ENCODE measurements at places on chromosomes 1 and 21.
A peak's percentile ranks its signal among the peaks of the same experiment; 100 is the strongest.

DNA sequence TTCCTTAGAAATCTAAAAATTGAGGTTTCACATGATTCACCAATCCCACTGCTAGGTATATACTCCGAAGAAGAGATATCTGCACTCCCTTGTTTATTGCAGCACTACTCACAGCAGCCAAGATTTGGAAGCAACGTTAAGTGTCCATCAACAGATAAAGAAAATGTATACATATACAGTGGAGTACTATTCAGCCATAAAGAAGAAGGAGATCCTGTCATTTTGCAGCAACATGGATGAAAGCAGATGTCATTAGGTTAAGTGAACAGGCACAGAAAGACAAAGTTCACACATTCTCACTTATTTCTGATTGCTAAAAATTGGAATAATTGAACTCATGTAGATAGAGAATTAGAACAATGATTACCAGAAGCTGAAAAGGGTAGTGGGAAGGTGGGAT is 56.4 kb downstream of the RABGAP1L start:
- no peak for DNase-seq

DNA sequence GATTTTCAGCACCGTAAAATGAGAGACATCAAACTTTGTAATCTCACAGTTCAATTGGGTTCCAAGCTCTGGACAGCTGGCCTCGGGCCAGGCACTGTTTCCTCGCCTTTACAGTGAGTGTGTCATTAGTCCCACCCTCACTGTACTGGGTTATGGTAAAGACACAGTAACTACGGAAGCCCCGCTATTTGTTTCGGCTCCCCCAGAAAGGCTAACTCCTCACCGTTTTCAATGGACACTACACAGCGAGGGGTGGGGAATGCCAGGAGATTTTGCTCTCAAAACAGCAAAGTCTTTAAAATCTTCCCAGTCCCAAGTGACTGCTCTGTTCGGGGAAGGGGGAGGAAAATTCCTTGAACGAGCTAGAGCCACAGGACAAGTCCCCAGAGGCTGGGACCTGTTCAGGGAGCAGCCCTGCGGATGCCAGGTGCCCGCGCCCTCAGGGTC is 757 bp upstream of the SPSB1 start:
- peak; percentile 79 for DNase-seq

GRCh38 chr21:21196087-21196486 is 197.9 kb downstream of the NCAM2 start:
- DNase-seq, result no peak

- DNase-seq, result peak; percentile 8
Observed at GRCh38 chr1:114345930-114346479, 165.0 kb downstream of the TRIM33 start.

DNA sequence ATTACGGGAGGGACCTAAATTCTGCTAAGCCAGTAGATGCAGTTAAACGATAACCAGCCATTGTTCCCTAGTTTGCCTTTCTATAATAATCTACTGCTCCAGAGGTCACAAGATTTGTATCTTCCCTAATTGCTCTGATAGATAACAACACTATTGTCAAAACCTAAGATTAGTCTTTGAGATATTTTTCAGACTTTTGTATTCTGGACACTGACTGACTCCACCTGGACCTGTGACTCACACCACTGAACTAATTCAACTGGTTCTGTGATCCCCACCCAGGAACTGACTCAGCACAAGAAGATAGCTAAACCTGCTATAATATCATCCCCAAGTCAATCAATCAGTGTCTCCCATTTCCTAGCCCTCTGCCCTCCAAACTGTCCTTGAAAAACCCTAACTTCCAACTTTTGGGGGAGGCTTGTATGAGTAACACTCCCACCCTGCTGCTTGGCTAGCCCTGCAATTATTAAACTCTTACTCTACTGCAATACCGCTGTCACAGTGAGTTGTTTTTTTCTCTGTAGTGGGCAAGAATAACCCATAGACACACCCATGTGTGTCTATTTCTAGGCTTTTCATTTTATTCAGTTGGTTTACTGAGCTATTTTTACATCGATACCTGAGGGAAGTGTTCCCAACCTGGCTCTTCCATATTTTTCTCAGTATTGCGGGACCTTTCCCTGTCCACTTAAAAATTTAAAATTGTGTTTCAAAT is 11.2 kb downstream of the KIFAP3 start:
- DNase-seq, result no peak

DNA sequence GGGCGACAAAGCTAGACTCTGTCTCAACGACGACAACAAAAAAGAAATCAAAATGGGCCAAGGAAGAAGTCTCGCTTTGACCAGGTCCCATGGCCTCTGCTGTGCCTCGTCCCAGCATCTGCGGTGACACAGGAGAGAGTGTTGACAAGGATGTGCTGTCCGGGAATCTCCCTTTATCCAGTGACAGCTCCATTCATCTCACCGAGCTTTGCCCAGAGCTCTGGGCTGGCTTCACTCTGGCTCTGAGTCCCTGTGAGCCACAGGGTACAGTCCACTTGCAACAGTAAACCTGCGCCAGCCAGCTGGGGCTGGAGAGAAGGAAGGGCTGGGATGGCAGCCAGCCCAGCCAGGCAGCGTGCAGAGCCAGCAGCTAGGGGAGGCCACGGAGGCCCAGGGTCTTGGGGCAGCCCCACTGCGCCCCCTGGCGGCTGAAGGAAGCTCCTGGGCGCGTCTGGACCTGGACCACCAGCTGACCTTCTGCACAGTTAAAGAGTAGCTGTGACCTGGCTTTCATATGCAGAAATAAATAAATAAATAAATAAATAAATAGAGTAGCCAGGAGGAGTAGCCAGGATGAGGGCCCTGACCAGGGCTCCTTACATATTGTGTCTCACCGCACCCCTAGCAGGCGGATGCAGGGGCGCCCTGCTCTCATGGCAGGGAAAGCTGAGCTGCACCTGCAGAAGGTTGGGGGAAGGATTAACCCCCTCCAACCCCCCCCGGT is 29.7 kb downstream of the ENO1 start:
- DNase-seq, result peak; percentile 88
